ENCODE measurements at places on chromosomes 2 and 18.
A peak's percentile ranks its signal among the peaks of the same experiment; 100 is the strongest.

DNA sequence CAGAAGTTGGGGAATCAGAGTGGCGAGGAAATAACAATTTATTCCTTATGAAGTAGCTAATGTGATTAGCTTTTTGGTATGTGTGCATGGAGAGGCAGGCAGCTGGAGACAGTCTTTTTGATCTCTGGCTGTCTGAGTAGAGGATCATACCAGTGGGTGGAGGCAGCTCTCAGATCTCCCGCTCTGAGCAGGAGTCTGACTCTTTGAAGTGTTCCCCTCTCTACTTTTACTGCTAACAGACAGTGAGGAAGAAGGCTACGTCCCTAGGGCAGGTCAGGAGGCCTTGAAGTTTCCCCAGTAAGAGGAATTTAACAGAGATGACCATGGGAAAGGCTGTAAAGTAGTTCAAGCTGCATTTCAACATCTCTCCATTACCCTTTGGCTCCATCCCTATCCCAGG lies 111.9 kb upstream of the REG3A start:
- no peak for DNase-seq

- DNase-seq, result no peak
These were observed 64.7 kb upstream of the KLF7 start for GRCh38 chr2:207230261-207231105.

GRCh38 chr2:118417406-118418120 lies 329.3 kb downstream of the INSIG2 start:
- no peak for DNase-seq

GRCh38 chr2:100546469-100546868 lies 16.3 kb upstream of the PDCL3 start:
- DNase-seq, result no peak

DNA sequence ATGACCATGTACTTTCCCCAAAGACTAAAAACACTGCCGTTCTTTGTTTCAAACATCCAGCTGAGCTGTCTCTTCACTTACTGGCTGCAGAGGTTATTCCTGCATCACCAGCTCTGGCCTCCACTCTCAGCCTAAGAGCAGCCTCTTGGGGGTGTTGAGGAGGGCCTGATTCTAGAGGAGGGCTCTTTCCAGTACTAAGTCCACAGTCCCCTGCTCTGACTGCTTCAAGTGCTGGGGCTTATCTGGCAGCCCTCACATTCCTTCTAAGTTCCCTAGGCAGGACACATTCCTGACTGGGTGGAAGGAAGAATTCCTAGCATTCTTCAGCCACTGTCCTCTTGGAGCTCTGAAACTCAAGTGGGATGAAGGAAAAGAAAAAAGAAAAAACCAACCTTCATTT lies 32.9 kb upstream of the EHBP1 start:
- DNase-seq, result no peak

- DNase-seq, result no peak
These were observed 45.5 kb downstream of the DPP4 start for GRCh38 chr2:162028511-162028910.

- DNase-seq, result no peak
These were observed 10.6 kb upstream of the MPP4 start for GRCh38 chr2:201709049-201709448.

DNA sequence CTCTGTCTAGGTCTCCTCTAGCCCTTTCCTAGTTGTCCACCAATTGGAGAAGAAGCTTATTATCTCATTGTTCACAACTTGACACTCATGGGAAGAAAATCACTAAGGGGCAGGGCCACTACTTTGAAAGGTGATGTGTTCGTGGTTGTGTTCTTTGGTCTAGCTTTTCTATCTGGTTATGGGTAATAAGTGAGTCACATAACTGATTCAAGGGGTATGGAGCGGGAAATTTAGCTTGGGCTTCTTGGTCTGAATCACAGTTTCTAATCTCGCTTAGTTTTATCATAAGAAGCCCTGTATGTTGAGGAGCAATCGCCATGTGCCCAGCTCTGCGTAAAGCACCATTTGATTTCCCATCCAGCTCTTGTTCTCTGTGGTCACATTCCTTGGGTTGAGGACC lies 18.7 kb upstream of the DYTN start:
- no peak for DNase-seq

DNA sequence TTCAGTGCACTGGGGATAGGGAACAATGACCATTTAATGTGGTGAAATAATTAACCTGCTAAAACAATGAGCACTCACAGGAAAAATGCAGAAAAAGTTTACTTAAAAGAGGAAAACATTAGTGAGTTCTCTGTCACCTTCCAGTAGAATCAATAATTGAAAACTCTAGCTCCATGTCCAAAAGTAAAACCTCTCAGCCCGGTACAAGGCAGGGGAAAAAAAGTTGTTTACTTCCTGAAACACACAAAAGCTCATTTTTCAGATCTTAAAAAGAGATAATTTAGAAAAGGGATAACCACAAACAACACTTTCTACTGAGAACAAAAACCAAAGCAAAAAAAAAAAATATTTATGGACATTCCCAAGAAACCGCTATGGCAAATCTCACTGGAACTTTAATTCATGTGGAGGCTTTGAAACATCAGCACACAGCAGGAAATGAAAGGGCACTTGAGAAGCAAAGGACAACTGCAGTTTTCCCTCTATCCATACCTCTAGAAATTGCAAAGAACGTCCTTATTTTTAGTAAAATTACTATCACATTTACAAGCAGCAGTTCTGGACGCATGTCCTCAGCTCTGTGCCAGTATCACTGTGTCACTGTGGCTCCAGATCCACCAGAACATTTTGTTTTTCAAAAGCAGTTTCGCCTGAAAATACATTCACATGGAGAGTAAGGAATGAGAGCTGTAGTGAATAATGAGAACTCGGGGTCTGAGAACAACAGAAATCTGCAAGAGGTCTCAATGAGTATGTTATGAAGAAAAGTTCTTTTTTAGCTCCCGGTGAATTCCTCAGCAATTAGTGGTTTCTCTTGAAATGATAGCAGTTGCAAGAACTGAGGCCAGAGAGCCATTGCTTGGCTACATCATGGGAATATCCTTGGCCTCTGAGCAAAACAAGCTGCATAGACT lies 44.7 kb upstream of the DNAH7 start:
- no peak for DNase-seq

GRCh38 chr2:180364719-180365118 lies 357.6 kb upstream of the CWC22 start:
- no peak for DNase-seq

- no peak for DNase-seq
These were observed 6.7 kb upstream of the PARD6G start for GRCh38 chr18:80253871-80254492.

- DNase-seq, result no peak
These were observed 449 bp upstream of the ATRAID start for GRCh38 chr2:27211241-27211942.

DNA sequence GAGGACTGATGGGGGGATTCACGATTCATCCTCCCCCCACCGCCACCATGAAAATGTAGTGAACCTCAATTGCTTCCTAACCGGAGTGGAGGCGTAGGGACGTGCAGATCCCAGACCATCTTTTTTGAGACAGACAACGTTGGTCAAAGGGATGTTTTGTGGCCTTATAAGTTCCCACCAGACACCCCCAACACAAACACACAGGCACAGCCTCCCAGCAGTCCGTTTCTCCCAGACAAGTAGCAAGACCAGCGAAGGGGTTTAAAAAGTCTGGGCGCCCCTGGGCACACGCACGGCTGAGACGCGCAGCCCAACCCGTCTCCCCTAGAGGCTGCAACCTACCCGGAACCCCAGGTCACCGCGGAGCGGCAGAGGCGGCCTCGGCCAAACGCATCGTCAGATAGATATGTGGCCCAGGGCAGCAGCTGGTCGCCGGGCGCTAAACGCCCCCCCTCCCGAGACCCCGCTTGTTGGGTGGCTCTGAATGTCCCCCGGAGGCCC lies 1.3 kb downstream of the GBX2 start:
- no peak for DNase-seq

DNA sequence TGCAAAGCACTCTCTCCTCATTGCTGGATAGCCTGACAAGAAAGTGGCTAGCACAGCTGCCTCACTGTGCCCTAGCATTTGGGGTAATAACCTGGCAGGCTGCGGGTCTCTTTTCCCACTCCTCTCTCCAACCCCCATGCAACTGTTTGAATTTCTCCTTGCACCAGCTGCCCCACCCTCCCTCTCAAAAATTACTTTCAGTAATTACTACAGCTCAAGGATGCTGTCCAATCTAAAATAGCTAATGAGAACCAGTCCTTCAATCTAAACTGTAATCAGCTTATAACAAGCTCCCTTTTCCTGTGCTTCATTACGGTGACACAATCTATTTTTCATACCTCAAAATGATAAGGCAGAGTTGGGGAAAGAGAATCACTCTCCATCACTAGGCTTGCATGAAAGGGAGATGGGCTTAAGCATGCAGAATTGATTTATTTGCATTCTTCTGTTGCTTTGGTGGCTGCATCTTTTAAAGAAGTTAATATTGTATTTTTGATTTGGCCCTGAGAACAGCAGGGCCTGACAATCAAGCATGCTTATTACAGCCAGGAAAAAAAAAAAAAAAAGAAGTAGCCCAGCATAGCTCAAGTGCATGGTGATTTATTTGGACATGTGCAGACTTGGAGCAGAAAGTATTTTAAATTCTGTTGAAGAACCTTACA lies 881.8 kb downstream of the SLC4A3 start:
- peak; percentile 80 for DNase-seq
